Iris pigment epithelial cell (primary cell): ENCODE measurements at places on chromosomes 3 and 15.

DNA sequence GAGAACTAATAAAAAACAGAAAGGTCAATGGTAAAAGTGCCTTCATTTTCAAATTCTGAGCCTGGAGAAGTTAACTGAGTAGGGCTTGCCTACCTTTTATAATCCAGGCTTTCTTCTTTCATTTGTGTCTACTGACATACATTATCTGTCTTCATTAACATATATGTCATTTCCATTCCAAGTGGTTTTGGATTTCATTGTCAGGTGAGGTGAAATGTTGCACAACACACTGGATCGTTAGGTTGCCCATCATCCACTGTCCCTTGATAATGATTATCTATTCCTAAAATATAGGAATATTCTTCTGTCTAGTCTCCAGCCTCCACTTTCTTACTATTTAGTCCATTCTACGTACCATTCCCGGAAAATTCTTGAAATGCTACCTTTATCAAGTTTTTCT, 55.0 kb upstream of the CP start:
- no peak for DNase-seq

DNA sequence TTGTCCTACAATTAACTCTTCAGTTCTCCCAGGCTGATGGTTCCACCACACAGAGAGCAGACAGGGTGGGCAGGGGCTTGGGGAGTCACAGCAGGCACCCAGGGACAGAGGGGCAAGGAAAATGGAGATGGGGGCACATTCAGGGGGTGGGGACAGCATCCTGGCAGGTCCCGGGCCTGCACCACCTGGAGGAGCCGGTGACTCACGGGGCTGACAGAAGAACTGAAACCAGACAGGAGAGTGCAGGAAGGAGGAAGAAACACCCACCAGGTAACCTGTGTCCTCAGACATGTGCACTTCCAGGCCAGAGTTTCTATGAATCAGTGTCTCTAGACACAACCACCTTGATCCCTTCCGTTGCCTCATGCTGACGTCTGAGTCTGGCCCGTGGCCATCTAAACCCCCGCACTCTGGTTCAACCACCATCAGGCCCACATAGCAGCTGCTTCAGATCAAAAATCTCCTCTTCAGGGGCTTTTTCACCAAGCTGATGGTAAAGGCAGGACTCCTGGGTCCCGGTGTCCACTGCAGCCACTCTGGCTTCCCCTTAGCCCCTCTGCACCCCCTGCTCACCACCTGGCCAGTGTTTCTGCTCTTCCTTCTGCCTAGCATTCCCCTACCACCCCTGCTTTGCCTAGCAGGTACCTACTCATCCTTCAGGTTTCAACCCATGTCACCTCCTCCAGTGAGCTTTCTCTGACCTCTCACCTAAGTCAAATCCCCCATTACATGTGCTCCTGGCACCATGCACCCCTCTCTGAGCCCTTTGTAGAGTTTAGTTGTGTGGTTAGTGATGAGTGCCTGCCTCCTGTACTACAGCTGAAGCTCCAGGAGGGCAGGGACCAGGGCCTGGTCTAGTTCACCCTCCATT, 16.5 kb upstream of the CYP11A1 start:
- peak; percentile 71 for DNase-seq

DNA sequence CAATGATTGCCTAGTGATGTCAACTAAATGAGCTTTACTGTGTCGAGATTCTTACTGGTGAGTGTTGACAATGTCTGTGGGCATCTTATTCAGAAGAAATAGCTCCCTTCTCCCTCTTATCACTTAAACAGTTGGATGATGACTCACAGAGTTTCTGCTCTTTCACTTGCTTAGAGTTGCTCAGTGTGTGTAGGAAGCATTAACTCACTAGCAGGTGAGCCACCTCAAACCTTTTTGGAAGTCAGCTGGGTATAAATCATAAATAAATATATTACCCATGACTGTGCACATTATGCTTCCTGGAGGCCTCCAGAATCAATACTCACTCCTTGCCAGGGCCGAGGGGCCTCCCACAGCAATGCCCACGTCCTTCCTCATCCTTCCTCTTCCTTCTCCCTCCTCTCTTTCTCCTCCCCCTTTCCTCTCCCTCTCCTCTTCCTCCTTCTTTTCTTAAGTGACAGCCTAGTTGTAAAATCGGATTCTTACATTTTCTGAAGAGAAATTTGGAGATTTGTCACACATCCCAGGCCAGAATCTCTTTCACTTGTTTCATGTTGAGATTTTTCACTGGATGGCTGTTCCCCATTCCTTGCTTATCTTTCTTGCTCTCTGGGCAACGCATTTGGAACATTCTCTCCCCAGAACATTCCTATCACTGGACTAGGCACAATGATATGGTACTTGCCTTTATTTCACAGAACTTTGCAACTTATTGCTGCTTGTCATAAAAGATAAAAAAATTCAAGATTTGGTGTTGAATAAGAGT, 17.5 kb downstream of the SHC4 start:
- DNase-seq: peak; percentile 79

DNA sequence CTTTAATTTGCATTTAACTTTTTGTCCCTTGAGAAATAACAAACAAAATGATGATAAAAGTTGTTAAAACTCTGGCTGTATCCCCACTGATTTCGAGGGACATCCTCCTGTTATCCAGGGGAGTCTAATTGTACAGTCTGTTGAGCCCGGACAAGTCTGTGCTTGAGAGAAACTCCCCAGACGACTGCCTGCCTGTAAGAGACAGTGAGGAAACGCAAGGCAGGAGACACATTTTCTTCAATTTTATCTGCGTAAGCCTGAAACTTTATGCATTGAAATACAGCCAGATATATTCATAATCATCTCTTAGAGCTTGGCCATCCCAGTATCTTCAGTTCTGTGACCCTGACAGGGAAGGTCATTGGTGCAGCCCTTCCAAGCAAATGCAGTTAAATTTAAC, 97.7 kb downstream of the ROBO2 start:
- no peak for DNase-seq

GRCh38 chr3:175046601-175047000, 187.5 kb downstream of the NAALADL2 start:
- peak; percentile 73 for DNase-seq

DNA sequence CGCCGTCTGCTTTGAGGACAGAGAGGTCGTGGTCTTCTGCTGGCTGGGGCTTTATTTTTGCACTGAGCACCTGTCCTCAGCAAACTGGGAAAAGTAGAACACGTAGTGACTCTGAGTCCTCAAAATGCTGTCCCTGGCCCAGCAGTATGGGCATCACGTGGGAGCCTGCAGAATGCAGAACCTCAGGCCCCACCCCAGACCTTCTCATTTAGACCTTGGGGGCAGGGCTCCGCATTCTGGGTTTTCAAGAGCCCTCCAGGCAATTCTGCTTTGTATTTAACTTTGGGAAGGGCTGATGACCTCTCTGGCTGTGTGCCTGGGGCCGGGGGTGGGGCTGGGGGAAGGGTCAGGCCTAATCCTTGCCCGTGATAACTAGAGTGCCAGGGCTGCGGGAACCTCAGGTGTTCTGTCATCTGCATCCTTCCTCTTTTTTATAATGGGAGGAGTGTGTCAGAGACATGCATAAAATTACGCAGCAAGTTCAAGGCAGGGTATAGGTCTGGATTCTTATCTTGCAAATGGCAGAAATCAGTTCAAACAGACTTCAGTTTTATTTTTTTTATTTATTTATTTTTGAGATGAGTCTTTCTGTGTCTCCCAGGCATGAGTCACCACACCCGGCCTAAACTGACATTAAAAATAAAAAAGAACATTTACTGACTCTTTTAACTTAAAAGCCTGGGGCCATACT, 11.1 kb downstream of the SLC6A6 start:
- peak; percentile 66 for DNase-seq

GRCh38 chr3:62144482-62144881, 228.9 kb downstream of the FEZF2 start:
- DNase-seq: no peak

DNA sequence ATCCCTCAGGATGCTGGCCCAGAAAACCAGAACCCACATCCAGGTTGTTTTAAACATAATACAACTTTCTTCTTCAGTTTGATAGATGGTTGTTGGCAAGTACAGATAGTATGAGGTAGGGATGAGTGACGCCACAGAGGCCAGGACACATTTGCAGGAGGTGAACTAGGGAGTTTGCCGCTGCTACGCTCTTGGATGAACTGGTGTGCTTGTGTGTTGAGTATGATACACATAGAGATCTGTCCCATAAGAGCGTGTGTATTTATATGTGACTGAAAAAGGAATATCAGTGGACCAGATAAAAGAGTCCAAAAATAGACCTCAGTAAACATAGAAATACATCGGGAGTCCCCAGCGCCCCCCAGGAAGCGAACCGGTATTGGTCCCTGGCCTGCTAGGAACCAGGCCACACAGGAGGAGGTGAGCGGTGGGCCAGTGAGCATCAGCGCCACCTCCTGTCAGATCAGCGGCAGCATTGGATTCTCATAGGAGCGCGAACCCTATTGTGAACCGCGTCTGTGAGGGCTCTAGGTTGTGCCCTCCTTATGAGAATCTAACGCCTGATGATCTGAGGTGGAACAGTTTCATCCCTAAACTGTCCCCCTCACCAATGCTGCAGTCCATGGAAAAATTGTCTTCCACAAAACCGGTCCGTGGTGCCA, 98.1 kb downstream of the LRRK1 start:
- DNase-seq: no peak

DNA sequence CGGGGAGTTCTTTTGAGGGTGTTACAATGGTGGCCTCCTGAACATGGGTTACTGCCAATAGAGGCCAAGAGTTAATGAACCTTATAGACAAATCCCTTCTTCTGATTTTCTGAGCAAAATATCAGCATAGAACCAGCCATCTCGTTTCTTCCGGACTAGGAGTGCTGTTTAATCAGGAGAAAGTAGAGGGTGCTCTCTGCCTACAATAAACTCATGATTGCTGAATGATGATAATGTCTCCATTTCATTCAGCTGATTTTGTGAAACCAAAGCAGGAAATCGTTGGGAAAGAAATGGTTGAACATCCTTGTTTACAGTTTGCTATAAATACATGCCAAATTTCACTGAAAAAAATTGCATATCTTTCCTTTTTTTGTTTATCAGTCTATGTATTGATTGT, 142.8 kb upstream of the PLSCR5 start:
- DNase-seq: peak; percentile 64

- peak; percentile 31 for DNase-seq
Measured at GRCh38 chr15:78034495-78035191, 42.9 kb downstream of the TBC1D2B start.

GRCh38 chr15:55151631-55152030, 45.1 kb downstream of the RSL24D1 start:
- DNase-seq: no peak

DNA sequence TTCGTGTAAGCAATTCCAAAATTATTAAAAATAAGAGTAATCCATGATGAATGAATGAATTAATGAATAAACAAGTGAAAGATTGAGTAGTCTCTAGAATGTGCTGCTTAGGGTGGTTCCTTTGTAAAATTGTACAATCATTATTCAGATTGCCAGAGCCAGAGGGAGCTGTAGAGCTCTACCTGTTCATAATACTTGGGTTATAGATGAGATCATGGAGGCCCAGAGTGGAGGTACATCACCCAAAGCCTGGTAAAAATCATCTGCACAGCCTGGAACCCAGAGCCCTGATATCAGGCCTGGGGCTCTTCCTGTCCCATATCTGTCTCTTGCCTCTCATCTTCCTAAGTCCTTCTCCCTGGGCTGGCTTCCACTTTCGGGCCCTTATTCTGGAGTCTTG, 297.2 kb downstream of the RPLP1 start:
- DNase-seq: no peak

DNA sequence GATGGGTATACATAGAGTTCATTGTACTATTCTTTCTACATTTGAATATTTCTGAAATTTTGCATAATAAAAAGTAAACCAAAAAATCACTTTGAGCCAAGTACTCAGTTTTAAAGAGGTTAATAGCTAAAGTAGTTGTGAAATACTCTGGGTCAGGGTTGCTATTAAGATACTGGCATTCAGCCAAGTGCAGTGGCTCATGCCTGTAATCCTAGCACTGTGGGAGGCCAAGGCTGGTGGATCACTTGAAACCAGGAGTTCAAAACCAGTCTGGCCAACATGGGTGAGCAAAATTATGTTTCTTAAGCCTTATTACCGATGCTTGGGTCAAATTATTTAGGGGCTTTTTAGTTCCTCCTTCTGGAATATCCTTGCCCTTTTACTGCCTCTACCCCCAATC, 122.0 kb upstream of the MELTF start:
- peak; percentile 83 for DNase-seq

GRCh38 chr3:52528586-52529375, 4.9 kb downstream of the NT5DC2 start:
- DNase-seq: no peak

DNA sequence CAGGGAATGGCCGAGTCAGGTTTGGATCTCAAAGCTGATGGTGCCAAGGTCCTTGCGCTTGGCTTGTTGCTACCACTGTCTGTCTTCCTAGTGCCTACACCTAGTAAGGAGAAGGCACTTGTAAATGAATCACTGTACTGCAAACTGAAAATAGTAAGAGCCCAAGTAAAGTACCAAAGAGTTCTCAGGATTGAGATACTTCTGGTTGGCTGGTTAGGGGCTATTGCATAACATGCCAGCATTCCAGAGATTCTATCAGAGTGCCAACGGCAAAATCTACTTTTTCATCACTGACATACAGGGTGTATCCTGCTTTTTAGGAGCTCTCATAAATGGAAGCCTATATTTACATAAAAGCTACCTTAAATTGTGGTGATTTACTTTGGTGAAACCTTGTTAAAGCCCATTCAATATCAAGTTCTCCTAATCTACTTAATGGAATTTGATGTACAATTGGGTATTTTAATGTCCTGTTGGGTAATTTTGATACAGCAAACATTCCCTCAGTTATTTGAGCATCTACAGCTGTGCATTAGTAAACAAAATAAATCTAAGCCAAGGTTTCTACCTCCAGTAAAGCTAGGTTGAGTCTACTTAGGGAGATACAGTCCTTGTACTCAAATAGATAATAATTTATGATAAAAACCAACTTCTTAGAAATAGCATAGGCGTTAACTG, 30.7 kb upstream of the CHD2 start:
- DNase-seq: peak; percentile 54

GRCh38 chr3:158272081-158272480, 162.2 kb downstream of the RSRC1 start:
- no peak for DNase-seq
